ENCODE measurements at places on chromosomes 1 and 21. TPM values are rescaled to one million over a fixed set of nuclear protein-coding genes. Genes with fewer than 3 reads are reported as not detected.

- H3K4me3 ChIP-seq = no peak overlapping the region
- H3K27me3 ChIP-seq = no peaks in the 10 kb centered on the region
- no peak for DNase-seq
- no peaks in the 10 kb centered on the region for H3K36me3 ChIP-seq
Measured at GRCh38 chr1:245304698-245305097, 149.9 kb downstream of the KIF26B start.

DNA sequence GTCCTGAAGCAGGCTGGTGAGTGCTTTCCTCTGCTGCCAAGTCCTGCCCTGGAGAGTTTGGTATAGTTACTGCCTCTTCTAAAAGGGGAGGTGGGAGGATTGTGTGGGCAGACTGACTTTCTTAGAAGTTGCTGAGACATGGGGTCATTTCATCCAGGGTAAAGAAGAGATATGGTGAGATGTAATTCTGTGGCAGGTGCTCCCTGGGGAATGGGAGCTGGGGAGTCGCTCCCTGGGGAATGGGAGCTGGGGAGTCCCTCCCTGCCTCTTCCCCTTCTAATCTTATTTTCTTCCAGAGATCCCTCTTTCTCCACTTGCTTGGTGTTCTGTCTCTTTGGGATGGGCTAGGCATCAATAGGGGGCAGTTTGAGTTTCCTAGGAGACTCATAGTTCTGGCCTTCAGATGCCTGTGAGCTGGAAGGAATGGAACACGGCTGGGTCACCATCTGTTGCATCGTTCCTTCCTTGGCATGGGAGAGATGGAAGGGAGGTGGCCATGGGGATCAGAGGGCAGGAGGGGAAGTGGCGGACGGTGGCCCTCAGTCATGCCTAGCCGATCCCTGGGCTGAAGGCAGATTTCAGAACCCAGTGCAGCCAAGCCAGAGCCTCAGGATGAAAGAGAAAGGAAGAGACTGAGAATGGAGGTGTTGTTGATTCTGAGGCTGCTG is 59.0 kb downstream of the NFASC start:
- H3K36me3 ChIP-seq = no peaks in the 10 kb centered on the region
- DNase-seq = no peak
- no peaks in the 10 kb centered on the region for H3K27me3 ChIP-seq
- no peaks in the 10 kb centered on the region for H3K4me1 ChIP-seq

- H3K36me3 ChIP-seq = no peaks in the 10 kb centered on the region
- no peaks in the 10 kb centered on the region for H3K27me3 ChIP-seq
- DNase-seq = no peak
- no peak overlapping the region for H3K27ac ChIP-seq
- H3K4me1 ChIP-seq = no peaks in the 10 kb centered on the region
- no peak overlapping the region for H3K4me3 ChIP-seq
Measured at GRCh38 chr1:240138867-240139266, 47.2 kb downstream of the FMN2 start.

DNA sequence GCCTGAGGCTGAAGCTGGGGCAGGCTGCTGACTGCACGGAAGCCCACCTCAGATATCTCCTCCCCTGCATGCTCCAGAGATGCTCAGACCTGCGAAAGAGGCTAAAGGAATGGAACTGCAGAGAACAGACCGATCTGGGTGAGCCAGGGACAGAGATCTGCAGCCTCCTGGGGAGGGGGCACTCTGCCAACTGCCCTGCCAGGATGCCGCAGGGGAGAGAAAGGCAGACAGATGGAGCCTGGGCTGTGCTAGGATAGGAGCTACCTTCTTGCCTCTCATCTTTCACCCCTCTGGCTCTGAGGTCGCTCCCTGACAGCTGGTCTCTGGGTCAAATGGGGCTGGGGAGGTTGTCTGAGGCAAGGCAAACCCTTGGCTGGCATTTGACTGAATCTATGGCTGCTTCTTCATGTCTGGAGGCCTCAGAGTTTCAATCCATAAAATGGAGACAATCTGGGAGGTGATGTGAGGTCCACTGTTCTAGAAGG is 238.2 kb downstream of the GRIK3 start:
- H3K27me3 ChIP-seq = no peaks in the 10 kb centered on the region
- H3K4me1 ChIP-seq = no peaks in the 10 kb centered on the region
- H3K36me3 ChIP-seq = no peaks in the 10 kb centered on the region
- no peak overlapping the region for H3K27ac ChIP-seq
- DNase-seq = no peak

- DNase-seq = no peak
- no peaks in the 10 kb centered on the region for H3K4me1 ChIP-seq
- no peaks in the 10 kb centered on the region for H3K36me3 ChIP-seq
- no peak overlapping the region for H3K27ac ChIP-seq
- no peak overlapping the region for H3K4me3 ChIP-seq
Measured at GRCh38 chr1:116722016-116722838, 32.0 kb upstream of the CD2 start.

GRCh38 chr1:35577071-35577998 is 4.2 kb downstream of the TFAP2E start:
- peaks cover 2% of the 10 kb centered on the region for H3K27me3 ChIP-seq
- H3K27ac ChIP-seq = peak overlapping the region; percentile 13
- peak; percentile 40 for DNase-seq
- H3K4me3 ChIP-seq = peak overlapping the region; percentile 57
- H3K36me3 ChIP-seq = no peaks in the 10 kb centered on the region

GRCh38 chr1:29259802-29260441 is 23.6 kb downstream of the PTPRU start:
- no peak for DNase-seq
- no peaks in the 10 kb centered on the region for H3K36me3 ChIP-seq
- no peaks in the 10 kb centered on the region for H3K4me1 ChIP-seq
- H3K27me3 ChIP-seq = peaks cover 6% of the 10 kb centered on the region
- no peak overlapping the region for H3K4me3 ChIP-seq

The S100B gene
- polyA plus RNA-seq = not detected

- DNase-seq = no peak
- H3K27ac ChIP-seq = no peak overlapping the region
- H3K4me1 ChIP-seq = peaks cover 27% of the 10 kb centered on the region
- no peaks in the 10 kb centered on the region for H3K27me3 ChIP-seq
- H3K4me3 ChIP-seq = no peak overlapping the region
Measured at GRCh38 chr1:159823406-159823805, 3.3 kb upstream of the SLAMF8 start.

The OLIG2 gene
- not detected for polyA plus RNA-seq

Data from GM12878 (cell line).